ENCODE measurements at places on chromosomes 3 and 15.

- no peak for DNase-seq
Measured at GRCh38 chr15:93327364-93327763, 238.4 kb upstream of the RGMA start.

DNA sequence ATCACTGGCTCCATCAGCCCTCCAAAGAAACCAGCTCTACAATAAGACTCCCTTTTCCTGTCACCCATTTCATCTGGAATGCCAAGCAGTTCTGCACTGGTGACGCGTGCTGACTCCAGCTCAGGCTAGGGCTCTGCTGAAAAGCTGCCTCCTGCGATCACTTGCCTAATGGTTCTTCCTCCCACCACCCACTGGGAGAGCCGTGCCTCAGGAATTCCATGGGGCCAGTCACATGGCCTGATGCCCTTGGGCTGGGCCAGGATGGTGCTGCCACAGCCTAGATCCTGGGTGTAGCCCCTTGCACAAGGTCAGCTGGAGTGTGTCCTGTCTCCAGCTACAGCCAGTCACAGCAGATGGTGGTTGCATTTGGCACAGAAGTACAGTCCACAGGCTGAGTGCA is 98.9 kb downstream of the DNAJB8 start:
- DNase-seq = no peak

- no peak for DNase-seq
Measured at GRCh38 chr15:69757186-69757585, 304.6 kb downstream of the RPLP1 start.

DNA sequence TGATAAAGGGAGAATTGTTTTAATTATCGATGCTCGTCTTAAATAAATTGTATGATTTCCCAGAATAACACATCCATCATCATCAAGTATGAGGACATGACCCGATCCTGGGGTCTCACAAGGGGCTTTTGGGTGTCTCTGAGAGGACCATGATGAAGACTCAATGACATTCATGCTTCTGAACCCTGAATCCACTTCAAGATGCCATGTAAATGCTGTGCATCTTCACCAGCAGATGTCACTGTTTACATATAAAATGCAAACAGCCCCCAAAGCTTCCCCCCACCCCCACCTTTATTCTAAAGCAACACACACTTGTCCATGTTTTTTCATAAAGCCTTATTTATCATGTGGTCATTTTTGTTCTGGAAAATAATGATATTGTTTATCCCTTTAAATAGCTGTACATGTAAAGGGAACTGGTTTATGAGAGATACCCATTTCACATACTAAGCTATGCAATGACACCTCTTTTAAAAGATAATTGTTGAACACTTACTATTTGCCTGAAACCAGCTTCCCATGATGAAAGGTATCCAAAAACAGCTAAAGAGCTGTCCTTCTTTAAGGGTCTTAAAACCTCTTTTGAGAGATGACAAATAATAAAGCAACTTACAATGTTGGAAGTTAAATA is 69.7 kb upstream of the UBE3A start:
- DNase-seq = no peak

- DNase-seq = no peak
Measured at GRCh38 chr15:39110746-39111145, 470.1 kb upstream of the THBS1 start.

Data from HuH-7 (cell line).